Thoracic aorta (tissue), 2 donors: ENCODE measurements at places on chromosomes 12 and 14.

- no peak for DNase-seq
These were observed 212.1 kb upstream of the ARID2 start for GRCh38 chr12:45517381-45517780.

- no peak for DNase-seq
These were observed 118.0 kb upstream of the NPAS3 start for GRCh38 chr14:32820682-32821081.

DNA sequence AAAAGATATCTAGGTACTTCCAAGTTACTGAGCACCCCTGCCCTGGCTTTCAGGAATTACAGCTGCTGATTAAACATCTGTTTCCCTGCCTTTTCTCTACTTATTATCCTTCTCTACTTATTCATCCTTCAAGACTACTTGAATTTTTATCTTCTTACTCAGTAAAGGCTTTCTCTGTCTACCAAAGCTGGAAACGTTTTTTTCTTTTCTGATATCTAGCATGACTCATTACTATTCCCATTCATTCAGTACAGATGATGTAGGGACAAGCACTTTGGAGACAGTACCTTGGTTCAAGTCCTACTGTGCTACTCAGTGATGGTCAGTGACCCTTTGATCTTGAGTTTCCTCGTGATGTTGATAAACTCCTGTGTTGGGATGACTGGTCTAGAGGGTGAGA, 848.7 kb downstream of the NRXN3 start:
- DNase-seq, result no peak

DNA sequence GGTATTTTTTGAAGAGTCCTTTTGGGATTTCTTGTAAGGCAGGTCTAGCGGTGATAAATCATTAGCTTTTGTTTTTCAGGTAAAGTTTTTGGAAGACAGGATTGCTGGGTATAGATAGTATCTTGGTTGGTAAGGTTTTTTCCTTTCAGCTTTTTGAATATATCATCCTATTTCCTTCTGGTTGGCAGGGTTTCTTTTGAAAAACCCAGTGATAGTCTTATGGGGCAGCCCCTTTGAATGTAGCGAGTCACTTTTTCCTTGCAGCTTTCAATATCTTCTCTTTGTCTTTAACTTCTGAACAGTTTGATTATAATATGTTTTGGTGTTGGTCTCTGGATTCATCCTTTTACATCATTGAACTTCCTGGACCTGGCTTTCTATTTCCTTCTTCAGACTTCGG, 20.2 kb downstream of the TMX1 start:
- DNase-seq, result no peak
